Stimulated activated CD4-positive, alpha-beta T cell treated with anti-CD3 and anti-CD28 coated beads, Interleukin-2, amount 100 ng/mL, for 48 hours (primary cell): ENCODE measurements at places on chromosomes 5 and 9.

GRCh38 chr5:139653616-139654015 is 5.5 kb downstream of the CXXC5 start:
- DNase-seq = no peak

DNA sequence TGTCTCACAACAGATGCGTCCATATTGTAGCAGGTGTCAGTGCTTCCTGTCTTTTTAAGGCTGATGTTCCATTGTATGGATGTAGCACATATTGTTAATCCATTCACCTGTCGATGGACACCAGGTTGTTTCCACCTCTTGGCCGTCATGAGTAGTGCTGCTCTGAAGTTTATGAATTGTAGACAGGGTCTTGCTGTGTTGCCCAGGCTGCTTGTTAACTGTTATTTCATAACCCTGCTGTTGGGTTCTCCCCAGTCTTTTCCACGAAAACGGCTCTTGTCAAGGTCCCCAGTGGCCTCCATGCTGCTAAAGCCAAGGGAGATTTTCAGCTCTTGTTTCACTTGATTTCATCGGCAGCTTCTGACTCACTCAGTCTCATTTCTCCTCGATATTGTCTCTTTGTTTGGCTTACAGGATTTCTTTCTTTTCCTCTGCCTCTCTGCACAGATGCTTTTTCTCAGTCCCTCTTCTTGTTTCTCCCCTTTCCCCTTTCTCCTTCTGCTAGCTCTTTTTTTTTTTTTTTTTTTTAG is 12.1 kb upstream of the PSD2 start:
- no peak for DNase-seq

- DNase-seq = no peak
Measured at GRCh38 chr5:15566789-15567188, 66.8 kb downstream of the FBXL7 start.

DNA sequence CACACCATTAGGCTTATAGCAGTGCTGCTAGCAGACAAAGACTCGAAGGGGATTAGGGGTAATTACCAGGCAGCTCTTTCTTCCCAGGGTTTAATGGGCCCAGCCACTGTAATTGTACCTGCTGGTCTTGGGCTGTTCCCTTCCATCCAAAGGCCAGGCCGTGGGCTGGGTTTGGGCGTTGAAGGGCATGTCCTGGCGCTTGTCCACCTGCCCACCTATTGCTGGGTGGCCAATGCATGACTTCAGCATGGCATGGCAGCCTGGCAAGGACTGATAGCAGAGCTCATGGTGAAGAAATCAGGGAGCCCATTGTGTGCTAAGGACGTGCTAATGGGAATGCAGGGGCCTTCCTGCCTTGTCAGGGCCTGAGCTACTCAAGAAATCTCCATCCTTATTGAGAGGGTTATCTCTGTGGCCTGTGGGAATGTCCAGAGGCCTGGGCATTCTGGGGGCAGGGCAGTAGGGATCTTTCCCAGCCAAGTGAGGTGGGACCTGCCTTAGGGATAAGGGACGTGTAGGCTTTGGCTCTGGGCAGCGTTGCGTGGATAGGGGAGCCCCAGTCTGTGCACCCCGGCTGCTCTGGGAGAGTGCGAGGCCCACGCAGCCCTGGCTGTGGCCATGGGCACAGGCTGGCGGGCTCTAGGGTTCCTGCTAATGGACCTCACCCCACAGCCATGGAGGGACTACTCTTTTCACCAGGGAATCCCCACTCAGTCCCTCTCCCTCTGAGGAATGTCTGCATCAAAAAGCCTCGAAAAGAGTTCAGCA is 116.1 kb upstream of the PITX1 start:
- no peak for DNase-seq

GRCh38 chr9:113381909-113382411 is 5.2 kb upstream of the HDHD3 start:
- DNase-seq = no peak

GRCh38 chr5:45132972-45133371 is 324.2 kb downstream of the MRPS30 start:
- no peak for DNase-seq

DNA sequence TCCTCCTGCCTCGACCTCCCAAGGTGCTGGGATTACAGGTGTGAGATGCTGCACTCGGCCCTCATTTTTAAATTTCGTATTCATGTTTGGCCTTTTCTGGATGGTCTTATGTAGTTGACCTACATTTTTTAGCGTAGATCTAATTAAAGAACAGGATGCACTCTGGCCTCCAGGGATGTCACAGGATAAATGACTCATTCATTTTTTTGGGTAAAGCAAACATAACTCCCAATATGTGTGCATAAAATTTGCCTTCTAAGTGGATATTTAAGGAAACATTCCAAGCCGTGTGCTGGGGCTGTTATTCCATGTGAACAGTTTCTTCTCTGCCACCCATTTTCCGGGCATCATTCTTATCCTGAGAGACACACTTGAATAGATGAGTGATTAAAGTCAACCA is 501.6 kb downstream of the IRX1 start:
- DNase-seq = no peak

DNA sequence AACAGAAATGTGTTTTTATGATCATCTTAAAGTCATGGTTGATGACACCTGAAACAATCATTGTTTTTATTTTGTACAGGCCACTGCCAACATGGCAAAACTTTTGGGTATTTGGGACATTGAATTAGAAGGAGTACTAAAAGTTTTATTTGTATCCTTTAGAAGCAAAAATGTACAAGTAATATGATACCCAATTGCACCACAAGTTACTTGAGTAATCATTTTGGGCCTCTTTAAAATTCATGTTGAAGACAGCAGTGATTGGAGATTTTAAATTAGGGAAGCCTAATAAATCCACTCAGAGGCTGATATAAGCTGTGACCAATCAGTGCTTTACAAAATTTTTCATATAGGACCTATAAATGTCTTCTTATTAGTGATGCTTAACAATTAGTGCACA is 212.9 kb downstream of the MARCHF11 start:
- DNase-seq = no peak

DNA sequence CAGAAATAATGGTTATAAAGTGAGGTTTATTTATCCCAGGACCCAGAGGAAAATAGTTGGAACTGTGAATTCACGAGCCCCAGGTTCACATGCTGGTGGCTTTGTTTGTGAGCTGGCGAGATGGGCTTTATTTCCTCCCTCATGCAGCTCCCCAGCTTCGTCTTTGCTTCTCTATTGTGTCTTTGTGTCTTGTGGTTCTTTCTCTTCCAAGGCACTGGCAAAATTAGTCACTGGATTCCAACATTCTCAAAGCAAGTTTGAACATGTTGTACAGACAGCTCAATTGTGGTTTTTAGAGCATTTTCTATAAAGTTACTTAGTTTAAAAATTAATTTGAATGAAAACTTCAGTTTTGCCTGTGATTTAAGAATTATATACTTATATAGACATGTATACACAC is 7.2 kb downstream of the NDUFS6 start:
- DNase-seq = no peak

DNA sequence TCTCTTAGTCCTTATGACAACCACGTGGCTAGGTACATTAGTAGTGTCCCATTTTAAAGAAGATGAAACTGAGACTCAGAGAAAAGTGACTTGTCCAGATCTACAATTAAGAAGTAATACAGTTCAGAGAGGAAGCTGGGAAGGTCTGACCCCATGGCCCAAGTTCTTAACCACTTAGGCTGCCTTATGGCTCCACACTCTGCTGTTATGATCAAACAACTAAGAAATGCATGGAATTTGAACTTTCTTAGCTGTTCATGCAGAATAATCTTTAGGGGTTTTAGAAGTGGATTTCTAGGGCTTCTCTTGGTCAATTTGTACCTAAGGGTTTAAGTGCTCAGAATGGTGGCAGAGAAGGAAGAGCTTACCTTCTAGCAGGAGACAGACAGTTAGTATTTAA is 128.0 kb upstream of the MSX2 start:
- DNase-seq = no peak

- no peak for DNase-seq
Measured at GRCh38 chr9:82490019-82490499, 501.5 kb downstream of the SPATA31D1 start.

GRCh38 chr5:16561660-16562059 is 55.1 kb downstream of the RETREG1 start:
- no peak for DNase-seq
